ENCODE measurements at places on chromosomes 2 and 18.

DNA sequence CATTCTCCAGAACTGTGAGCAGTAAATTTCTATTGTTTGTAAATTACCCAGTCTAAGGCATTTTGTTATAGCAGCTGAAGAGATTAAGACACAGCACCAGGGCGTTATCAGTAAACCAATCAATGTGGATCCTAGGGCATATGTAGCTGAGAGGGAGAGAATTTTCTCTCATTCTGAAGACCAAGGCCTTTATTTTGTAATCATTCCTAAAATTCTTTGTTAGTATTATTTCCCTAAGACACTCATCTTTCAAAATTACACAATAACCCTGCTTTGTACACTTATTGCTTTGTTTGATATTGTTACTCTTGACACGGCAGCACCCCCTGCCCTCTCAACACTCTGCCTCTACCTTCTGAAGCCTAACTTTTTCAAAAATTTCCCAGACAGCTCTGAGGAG, 419.1 kb downstream of the SLC4A3 start:
- no peak for DNase-seq

- DNase-seq: no peak
Observed at GRCh38 chr2:69436596-69436937, 668 bp downstream of the NFU1 start.

DNA sequence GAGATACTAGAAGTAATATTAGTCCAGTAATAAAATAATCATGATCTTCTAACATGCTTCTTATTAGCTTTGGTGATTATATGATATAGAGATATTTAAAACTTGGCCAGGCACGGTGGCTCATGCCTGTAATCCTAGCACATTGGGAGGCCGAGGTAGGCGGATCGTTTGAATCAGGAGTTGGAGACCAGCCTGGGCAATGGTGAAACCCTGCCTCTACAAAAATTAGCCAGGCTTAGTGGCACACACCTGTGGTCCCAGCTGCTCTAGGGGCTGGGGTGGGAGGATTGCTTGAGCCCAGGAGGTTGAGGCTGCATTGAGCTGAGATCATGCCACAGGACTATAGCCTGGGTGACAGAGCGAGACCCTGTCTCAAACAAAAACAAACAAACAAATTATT, 87.0 kb downstream of the WDR7 start:
- no peak for DNase-seq

DNA sequence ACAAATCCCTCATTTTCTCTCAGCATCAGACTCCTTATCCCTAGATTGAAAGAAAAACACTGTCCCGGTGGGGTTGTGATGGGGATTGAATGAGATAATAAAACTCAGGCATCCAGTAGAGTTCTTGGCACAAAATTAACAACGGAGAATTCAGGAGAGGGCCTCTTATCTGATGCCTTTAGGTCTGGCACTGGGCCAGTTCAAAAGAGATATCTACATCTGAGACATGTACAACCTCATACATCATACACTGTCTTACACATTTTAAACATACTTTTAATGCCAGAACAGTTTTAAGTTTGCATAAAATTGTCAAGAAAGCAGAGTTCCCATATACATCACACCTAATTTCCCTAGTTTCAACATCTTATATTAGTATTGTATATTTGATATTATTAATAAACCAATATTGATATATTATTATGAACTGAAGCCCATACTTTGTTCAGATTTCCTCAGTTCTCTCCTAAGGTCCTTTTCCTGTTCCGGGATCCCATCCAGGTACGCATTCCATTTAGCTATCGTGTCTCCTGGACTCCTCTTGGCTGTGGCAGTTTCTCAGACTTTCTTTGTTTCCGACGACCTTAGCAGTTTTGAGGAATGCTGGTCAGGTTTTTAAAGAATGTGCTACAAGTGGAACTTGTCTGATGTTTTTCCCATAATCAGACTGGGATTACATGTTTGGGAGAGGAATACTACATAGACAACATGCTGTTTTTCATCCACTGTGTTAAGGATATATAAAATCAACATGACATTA, 27.8 kb downstream of the NXPH2 start:
- no peak for DNase-seq

GRCh38 chr18:78587096-78587495, 392.5 kb upstream of the SALL3 start:
- DNase-seq: no peak

- no peak for DNase-seq
Observed at GRCh38 chr2:60872510-60872928, 8.9 kb upstream of the REL start.
